NCI-H226 (cell line): ENCODE measurements at places on chromosomes 6 and 20.
A peak's percentile ranks its signal among the peaks of the same experiment; 100 is the strongest.

DNA sequence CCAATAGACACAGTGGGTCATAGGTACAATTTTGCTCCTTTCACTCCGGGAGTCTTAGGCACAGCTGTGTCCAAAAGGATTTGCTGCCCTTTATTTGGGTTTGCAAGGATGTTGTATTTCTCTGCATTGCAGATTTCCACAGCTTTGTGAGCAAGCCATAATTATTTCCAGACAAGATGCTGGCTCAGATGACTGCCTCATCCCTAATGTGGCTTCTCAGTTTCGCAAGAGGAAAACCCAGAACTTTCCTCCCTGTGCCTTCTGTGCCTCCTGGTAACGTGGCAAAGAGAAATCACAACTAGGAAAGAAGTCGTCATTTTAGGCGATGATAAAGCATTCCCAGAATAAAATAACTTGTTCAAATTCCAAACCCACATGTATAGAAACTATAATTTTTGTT is 33.7 kb downstream of the FAM50B start:
- no peak for DNase-seq

DNA sequence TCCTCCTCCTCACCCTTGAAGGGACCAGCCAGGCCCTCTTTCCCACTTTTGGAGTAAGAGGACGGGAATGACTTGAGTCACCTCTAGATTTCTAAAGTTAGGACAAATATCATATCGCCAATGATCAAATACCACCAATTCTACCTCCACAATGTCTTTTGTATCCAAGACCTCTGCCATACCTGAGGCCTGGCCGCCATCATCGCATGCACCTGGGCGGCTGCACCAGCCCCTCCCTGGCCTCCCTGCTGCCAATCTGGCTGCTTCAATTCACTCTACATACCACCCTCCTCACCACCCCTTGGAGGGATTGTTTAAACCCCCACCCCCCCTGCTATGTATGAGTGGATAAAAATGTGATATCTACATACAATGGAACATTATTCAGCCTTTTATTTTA is 75.0 kb upstream of the RALY start:
- DNase-seq: no peak

- peak; percentile 65 for DNase-seq
Observed at GRCh38 chr6:53306819-53307347, 41.9 kb downstream of the ELOVL5 start.

- DNase-seq: peak; percentile 79
Observed at GRCh38 chr6:11650025-11650696, 112.6 kb downstream of the TMEM170B start.

DNA sequence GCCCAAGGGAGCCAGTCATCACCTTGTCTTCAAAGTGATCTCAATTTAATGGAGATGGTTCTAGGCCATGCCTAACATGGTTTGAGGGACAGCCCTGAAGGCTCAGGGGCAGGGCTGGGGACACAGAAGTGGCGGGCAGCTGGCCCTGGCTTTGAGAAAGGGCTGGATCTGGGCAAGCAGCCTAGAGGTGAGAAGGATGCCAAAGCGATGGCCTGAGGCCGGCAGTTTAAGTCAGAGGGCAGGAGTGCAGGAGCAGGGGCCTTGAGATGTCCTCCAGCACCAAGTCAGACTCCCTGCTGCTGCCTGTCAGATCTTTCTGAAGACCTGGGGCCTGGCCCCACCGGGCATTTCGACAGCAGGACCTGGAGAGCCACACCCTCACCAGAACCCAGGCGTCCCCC is 28.4 kb upstream of the APMAP start:
- DNase-seq: no peak

GRCh38 chr6:62400521-62401259 is 114.7 kb upstream of the KHDRBS2 start:
- no peak for DNase-seq

DNA sequence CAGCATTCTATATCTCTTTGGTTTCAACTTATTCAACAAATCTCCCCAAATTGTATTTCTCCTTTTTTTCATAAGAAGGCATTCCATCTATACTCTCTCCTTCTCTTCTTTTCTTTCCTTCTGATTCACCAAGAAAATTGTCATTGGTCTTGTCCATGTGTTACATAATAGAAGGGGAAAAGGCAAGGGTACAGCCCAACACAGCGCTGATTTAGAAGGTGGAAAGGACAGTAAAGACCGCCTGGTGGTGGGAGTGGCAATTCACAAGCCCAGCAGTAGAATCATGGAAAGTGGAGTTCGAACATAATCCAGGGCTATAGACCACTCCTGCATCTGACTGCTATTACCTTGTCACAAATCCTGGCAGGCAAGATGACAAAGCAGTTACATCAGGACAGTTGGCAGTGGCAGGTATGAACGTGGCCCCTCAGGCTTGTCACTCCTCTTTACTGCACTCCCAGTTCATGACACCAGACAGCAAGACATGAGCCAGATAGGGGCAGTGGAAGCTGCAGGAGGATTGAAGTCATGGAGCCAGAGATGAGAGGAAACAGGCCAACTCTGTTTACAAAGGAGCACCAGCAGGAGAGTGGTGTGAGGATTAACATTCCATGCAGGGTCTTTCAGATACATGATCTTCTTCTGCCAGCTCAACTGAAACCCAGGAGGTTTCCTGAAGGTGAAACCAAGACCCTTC is 2.1 kb upstream of the TNFAIP3 start:
- no peak for DNase-seq

GRCh38 chr6:137353346-137353745 is 134.2 kb upstream of the IFNGR1 start:
- DNase-seq: no peak

DNA sequence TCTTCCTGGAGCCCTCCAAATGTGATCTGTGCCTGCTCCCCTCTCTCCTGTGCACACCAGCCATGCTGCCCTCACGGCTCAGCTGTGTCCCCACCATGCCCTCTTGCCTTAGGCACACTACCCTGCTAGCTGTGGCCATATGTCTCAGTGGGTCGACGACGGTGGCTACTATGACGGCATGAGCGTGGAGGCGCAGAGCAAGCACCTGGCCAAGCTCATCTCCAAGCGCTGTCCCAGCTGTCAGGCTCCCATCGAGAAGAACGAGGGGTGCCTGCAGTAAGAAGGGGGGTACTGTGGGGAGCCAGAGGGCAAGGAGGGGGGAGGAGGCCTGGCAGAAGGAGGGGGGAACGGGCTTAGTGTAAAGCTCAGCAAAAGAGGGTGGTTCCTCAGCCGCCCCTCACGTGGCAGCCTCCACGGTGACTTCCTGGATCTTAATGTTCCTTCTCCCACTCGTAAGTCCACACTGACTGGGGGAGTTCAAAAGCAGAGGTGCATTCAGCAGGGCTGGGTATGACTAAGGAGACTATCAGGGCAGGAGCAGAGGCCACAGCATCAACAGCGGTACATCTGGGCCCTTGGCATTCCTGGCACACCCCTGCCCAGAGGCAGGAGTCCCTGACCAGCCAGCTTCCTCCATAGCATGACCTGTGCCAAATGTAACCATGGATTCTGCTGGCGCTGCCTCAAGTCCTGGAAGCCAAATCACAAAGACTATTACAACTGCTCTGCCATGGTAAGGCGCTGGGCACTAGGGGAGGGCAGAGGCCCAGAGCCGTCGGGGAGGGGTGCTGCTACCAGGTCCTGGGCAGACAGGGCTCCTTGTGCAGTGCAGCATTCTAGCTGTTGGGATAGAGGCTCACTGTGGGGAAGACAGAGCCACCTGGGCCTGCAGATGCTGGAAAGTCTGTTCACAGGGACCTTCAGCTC is 8.0 kb downstream of the DNPH1 start:
- DNase-seq: peak; percentile 43

DNA sequence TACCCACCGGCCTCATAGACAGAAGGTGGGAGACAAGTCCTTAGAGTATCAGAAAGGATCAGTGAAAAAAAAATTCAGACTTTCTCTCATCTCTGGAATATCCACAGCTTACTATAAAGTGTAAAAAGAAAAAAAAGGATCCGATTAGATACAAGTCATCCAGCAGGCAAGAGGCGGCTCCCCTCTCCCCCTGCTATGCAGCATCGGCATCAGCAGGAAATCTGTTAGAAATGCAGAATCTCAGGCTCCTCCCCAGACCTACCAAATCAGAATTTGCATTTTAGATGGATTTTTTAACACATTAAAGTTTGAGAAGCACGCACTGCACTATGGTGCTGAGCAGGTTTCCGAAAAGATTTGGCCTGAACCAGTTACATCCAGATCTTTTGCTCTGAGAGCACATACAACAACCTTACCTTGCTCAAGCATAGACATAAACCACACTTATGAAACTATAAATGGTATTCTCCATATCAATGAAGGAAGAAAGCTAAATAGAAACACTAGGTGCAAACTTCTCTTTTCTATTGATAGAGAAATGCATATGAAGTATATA is 117.0 kb upstream of the POU3F2 start:
- no peak for DNase-seq

DNA sequence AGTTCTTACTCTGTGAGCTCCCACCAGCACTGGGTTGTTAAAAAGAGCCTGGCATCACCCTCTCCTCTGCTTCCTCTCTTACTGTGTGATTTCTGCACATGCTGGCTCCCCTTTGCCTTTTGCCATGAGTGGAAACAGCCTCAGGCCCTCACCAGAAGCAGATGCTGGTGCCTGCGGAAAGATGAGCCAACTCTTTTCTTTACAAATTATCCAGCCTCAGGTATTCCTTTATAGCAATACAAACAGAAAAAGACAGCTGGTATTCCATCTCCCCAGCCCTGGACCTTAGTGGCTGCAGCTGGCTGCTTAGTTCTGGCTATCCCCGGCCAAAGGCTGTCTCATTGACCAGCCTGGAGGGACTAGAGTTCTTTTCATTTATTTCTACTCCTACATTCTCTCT is 129.1 kb downstream of the IMPG1 start:
- DNase-seq: no peak

DNA sequence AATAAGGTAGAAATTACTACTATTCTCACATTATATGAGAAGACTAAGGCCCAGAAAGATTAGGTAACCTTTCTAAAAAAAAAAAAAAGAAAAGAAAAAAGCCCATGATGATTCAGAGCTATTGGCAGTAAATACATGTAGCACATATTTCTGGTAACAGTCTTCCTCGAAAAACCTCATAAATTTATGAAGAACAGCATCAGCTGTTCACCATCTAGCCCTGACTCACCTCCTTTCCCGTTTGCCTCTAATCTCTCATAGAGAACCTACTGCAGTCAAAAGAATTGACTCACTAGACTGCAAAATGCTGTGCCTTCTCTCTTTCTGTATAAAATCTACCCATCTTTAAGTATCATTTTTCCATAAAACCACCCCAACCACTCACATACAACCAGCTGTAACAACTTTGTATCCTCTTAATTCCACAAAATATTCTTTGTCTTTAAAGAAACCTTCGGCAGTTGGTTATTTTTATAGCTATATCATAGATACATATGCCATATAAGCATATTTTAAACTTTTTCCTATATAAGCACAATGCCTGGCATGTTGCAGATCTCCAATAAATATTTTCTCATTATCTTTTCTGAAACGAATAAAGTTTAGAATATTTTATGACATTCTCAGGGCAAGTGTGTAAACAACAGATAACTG is 152.7 kb upstream of the ENPP5 start:
- DNase-seq: peak; percentile 85

GRCh38 chr20:24586523-24586840 is 117.1 kb downstream of the SYNDIG1 start:
- DNase-seq: no peak

DNA sequence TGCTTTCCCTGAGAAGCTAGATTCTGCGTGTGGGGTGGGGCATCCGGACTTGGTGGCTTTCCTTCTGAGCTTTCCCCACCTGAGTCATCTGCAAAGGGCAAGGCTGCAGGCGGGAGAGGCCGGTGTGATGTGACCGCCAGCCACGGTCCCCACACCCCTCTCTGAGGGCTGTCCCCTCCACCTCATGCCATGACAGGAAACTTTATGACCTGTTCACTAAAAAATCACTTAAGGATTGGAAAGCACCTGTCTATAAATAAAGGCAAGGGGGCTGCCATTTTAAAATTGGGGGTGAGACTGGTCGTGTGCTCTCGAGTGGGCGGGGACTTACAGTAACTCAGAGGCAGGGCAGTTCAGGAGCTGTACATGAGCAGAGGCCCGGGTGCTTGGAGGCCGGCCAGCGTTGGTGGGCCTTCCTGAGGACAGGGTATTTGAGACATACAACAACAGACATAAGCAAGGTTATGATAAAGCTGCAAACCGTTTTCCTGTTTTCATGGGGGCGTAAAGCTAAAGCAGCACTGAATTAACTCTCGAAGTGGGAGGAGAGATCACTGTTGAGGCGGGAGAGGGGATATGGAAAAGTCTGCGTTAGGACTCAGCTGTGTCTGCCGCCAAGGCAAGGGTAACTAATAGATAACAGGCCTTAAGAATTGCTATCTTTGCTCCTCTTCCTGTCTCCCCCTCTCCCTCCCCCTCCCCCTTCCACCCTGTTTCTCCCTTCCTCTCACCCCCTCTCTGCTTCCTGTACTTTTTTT is 16.1 kb upstream of the SERPINB1 start:
- peak; percentile 39 for DNase-seq

- DNase-seq: no peak
Observed at GRCh38 chr6:54244430-54244829, 63.8 kb upstream of the TINAG start.

DNA sequence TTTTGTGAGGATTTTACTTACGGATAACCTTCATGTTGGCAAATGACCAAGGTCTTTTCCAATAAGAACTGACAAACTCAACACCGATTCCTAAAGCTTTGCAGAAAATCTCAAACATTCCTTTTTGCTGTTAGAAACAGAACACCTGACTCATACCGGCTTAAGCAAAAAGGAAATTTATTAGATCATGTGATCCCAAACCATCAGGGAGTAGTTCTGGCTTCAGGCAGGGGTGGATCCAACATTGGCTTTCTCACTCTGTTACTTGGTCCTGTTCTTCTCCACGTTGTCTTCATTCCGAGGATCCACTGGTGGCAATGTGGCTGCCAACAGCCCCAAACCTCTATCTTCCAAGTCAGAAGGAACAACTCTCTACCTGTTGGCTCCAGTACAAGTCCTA is 95.9 kb upstream of the PMEPA1 start:
- no peak for DNase-seq

DNA sequence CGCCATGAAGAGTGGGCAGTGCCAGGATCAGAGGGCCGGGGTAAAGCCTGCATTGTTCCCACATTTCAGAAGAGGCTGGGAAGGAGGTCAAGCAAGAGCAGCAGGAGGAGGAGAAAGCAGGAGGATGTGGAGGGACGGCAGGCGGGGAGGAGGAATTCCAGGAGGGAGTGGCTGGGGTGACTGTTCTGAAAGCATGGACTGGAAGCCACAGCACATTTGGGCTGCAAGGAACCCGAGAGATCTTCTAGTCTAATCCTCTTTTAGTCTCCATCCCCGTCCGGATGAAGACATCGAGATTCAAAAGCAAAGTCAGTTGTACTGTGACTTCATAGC is 76.9 kb downstream of the FAM50B start:
- peak; percentile 38 for DNase-seq
